ENCODE measurements at places on chromosomes 5 and 9.

GRCh38 chr5:1667648-1668140 is 131.9 kb downstream of the MRPL36 start:
- DNase-seq = no peak

GRCh38 chr5:134116286-134116685 is 1.8 kb downstream of the TCF7 start:
- DNase-seq = no peak

- DNase-seq = no peak
Observed at GRCh38 chr9:6045364-6045763, 29.9 kb upstream of the RANBP6 start.

- DNase-seq = no peak
Observed at GRCh38 chr9:6915635-6916034, 157.9 kb downstream of the KDM4C start.

- no peak for DNase-seq
Observed at GRCh38 chr5:169065400-169065799, 235.5 kb downstream of the SLIT3 start.
